ENCODE measurements at places on chromosomes 2 and 18.
A peak's percentile ranks its signal among the peaks of the same experiment; 100 is the strongest.

GRCh38 chr2:241799522-241800197, 9.3 kb upstream of the NEU4 start:
- DNase-seq: no peak

DNA sequence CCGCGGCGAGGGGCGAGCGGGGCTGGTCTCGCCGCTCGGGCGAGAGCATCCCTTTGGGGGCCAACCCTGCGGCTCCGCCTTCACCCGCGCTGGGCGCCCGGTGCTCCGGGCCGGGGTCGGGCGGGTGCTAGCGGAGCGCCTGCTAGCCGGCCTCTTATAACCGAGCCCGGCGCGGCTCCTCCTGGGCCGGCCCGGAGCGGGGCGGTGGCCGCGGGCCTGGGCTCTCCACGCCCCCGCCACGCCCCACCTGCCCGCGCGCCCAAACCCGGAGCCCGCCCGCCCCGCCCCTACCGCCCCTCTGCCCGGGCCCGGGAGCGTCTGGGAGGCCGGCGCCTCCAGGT, at the start of gene FOXI3:
FOXI3 (minus strand) TSS at position 129 of the 341 bp plus-strand sequence. CDS start 158 bp downstream, outside the sequence.
- no peak for DNase-seq

DNA sequence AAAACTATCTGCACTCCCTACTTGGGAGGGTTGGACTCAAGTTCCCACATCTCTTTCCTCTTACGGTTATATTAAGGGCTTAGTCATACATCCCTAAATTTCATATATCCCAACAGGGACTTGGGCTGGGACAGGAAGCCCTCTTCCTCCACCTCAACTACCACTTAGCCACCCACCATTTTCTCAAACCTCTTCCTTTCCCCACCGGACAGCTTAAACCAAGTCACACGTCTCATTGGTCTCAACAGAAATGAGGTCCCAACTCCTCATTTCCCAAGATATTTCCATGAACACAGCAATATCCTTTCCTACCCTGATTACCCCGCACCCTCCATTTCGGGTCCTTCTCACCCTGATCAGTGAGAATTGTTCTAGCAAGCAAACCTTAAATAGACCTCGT, 736 bp downstream of the ZSCAN30 start:
- no peak for DNase-seq

DNA sequence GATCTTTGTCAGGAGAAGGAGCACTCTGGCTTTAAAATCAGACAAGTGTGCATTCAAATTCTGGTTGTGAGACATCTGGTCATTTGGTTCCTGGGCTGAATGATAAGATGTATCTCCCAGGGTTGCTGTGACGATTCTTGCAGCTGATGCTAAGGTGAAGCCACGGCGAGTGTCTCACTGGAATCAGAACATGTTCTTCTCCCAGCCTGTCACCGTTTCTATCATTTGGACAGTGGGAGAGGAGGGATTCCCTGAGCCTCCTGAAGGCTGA, 68.3 kb downstream of the NCK2 start:
- DNase-seq: no peak

DNA sequence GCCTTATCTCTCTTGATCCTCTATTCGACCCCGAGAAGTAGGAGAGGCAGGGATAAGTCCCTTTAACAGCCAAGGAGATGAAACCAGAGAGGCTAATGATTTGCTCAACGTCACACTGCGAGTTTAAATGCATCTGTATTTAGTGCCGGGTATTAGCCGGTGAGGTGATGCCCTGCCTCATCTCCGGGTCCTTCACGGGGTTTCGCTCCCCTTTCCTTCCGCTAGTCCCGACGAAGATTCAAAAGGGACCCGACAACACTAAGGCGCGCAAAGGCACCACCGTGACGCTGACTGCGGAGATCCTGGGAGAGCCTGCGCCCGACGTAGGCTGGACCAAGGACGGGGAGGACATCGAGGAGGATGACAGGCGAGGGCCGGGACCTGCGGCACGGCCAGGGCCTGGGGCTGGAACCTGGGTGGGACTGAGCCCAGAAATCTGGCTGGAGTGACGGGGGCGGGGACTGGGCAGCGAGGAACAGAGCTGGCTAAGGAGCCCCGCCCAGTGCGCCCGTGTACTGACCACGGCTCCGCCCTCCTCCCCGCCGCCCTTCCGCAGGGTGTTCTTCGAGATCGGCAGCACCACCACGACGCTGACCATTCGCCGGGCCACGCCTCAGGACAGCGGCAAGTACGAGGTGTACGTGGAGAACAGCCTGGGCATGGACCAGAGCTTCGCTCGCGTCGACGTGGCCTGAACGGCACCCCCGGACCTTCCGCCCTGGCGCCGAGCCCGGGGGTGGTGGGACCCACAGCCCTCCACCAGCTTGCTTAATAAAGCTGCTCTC, 1.0 kb upstream of the GMPPA start:
- peak; percentile 83 for DNase-seq

DNA sequence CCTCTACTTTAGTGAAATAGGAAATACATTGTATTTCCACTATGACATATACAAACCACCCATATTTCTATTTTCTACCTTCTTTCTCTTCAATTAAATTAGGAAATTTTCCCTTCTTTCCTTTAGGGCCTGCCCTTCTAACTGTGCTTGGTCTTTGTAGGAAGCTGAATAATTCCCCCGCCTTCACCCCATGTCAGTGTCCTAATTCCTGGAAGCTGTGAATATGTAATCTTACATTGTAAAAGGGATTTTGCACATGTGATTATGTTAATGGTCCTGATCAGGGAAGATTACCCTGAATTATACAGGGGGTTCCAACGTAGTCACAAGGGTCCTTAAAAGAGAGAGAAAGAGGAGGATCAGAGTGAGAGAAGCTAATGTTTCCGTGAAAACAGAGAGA, 40.2 kb downstream of the GRB14 start:
- DNase-seq: no peak

- no peak for DNase-seq
These were observed 26.6 kb downstream of the MFF start for GRCh38 chr2:227351639-227352038.

- no peak for DNase-seq
These were observed 405.3 kb downstream of the STK39 start for GRCh38 chr2:167842047-167842446.

DNA sequence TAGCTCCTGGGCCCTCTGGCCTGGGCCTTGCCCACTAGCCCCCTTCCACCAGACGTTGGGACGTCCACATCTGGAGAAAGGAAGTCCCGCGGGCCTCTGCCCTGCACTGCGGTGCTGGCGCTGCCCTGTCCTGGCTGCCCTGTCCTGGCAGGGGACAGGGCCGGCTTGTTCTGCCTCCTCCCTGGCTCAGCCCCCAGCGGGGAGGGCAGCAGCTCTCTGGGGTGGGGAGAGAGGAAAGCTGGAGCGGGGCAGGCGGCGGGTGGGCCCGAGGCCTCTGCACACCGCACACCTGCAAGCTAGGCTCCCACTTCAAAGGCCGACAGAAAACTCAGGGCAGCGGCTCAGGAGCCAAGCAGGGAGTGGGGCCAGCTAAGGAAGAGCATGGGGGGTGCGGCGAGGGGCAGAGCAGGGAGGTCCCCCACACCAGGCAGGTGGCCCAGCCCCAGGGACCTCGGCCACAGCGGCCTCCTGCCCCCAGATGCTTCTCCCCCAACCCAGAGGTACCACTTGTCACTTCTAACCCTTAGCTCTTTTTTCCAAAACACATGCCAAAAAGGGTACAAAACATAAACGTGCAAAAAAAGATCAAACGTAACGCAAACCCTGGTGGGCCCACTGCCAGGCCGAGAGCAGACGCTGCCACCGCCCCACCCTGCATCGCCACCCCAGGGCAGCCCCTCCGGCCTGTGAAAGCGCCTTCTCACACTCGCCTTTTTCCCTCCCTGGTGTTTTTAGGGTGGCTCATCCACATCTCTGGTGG, 13.5 kb downstream of the SNED1 start:
- DNase-seq: no peak

DNA sequence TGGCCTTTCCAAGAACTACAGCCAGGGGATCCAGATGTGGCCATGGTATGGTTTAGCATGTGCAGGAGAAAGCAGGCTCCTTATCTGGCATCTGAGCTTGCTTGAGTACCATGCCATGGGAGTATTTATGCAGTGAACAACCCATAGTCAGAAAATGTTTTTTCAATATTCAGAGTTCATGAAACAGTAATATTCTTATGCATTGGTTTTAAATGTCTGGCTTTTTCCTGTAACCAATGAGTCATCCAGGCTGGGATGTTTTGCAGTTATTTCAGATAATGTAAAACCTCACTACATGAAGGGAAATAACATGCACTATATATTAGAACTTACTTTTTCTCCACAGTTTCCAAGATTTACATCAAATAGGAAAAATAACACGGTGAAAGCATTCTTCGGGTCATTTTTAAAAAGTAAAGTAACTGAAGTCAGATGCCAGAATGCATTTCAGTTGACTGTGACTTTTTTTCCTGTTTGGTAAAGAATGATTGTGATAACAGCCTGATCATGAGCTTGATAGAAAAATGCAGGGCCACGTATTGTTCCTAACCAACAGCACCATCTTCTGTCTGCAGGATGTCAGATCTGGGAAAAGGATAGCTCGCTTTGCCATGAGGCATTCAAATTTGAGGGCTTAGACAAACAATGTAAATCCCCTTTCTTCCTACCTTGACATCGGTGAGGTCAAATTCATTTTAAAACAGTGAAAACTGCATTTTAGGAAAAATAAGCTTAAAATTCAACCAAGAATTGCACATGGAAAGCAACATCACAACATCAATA, 152.8 kb downstream of the DSC3 start:
- DNase-seq: peak; percentile 15

- no peak for DNase-seq
These were observed 61.9 kb upstream of the ALPP start for GRCh38 chr2:232316461-232317330.

DNA sequence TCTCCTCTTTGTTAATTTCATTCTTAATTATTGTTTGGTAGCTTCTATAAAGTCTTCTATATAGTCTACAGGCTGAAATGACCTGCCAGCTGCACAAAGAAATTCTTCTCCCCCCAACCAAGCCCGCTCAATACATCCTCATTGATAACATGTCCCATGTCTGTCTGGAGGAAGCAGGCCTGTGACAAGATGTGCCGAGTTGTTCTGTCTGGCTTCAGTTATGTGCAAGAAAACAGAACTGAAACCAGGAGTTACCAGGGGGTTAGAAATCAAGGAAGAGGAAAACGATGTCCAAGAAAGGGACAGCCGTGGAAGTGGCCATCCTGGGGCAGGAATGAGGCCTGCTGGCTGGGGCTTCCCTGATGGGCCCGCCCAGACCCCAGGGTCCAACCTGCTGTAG, 57.6 kb downstream of the MTCL1 start:
- DNase-seq: no peak

GRCh38 chr2:37526856-37527255, 144.6 kb downstream of the CDC42EP3 start:
- no peak for DNase-seq

DNA sequence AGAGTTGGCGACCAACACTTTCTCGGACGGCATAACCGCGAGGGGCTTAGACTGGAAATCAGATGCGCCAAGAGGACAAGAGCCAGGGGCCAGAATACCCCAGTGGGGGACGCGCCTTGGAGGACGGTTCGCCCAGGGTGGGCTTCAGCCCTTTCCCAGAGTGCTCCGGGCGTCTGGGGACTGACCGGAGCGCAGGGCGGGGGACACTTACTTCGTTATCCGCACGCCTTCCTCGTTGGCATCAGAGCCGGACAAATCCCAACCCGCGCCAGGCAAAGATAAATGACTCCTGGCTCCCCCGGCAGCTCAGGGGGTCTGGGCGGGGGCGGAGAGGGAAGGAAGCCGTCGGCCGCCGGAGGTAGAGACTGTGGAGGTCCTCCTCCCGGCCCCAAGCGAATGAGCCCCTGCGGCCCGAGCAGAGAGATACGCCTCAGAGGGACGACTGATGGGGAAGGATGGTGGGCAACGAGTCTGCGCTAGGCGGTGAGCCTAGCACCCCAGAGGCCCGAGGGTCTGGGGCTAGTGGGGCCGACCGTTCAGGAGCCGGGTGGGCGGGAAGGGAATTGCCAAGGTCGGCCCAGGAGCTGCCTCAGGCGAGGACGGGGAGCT, 4.7 kb upstream of the SATB2 start:
- no peak for DNase-seq

GRCh38 chr2:235143789-235144188, 192.0 kb downstream of the SH3BP4 start:
- no peak for DNase-seq

- no peak for DNase-seq
These were observed 9.3 kb downstream of the MEX3C start for GRCh38 chr18:51188024-51188701.

- DNase-seq: no peak
These were observed 38.0 kb downstream of the ACTR2 start for GRCh38 chr2:65265671-65266045.

GRCh38 chr2:134468776-134469175, 214.9 kb downstream of the MGAT5 start:
- DNase-seq: no peak

DNA sequence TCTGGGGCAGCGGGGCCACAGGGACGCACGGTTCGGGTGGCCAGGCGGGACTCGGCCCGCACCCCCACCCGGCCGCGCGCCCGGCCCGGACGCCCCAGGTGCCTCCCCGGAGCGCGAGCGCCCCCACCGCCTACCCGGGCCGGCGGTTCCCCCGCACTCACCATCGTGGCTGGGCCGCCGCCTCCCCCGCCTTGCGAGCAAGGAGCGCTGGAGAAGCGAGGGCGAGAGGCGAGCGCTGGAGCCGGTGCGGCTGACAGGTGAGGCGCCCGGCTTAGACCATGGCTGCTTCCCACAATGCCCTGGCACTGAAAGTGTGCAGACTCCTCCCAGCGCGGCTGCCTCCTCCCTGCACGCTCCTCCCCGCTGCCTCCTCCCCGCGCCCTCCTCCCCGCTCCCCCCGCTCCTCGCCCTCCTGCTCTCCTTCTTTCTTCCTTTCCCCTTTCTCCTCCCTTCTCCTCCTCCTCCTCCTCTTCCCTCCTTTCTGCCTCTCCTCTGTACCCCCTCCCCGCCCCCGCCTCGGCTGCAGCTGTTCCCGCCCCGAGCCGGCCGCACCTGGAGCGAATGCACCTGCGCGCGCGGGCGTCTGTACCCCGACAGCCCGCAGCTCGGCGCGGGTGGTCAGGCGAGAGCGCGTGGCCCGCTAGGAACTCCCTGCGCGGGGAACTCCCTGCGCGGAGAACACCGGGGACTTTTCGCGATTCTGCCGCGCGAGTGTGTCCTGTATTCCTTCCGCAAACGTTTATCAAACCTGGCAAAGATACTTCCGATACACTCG, at the start of gene AP1S3:
AP1S3 (minus strand) TSS at position 296 of the 775 bp plus-strand sequence; CDS start at position 164, 132 bp downstream.
- DNase-seq: peak; percentile 88

GRCh38 chr2:148021886-148022285, 995 bp downstream of the MBD5 start:
- no peak for DNase-seq

GRCh38 chr2:46393865-46394264, 85.5 kb upstream of the TMEM247 start:
- DNase-seq: no peak

Measured in NCI-H226 (cell line).